ENCODE measurements at places on chromosomes 4 and X.

DNA sequence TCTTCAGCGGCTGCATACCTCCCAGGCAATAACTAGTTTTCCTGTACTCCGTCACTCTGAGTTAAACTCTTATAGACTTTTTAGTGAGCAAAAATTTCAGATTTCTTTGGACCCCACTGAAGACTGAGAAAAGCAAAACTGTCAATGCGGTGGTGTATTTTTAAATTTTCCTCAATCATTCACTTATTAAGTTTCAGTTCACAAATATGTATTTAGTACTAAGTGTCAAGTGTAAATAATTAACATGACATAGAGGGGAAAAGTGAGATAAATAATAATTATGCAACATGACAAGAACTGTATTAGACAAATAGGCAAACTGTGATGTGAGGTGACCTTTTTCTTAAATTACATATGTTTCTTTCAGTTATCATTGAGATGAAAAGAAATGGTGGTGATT lies 124.4 kb downstream of the NAF1 start:
- no peak for DNase-seq

GRCh38 chrX:136954930-136955329 lies 74.4 kb upstream of the RBMX start:
- no peak for DNase-seq

DNA sequence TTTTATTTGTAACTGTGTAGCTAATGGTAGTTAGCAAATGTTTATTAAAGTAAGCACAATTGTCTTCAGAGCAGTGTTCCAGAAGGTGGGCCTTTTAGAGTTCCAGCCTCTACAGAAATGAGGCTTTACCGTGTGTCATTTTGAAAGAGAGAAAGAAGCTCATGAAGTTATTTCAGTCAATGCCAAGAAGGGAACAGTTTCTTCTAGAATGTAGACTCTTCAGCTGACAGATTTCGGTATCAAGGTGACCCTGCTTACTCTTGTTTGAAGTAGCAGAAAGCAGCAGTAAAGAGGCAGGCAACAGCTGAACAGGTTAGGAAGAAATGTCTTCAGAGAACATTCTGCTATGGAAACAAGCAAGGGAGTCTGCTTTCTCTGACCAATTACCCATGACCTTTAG lies 93.6 kb downstream of the TASL start:
- no peak for DNase-seq

DNA sequence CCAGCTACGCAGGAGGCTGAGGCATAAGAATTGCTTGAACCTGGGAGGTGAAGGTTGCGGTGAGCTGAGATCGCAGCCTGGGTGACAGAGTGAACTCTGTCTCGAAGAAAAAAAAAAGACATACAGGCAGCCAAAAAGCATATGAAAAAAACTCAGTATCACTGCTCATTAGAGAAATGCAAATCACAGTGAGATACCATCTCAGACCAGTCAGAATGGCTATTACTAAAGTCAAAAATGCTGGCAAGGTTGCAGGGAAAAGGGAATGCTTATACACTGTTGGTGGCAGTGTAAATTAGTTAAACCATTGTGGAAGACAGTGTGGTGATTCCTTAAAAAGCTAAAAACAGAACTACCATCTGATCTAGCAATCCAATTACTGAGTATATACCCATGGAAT lies 123.1 kb downstream of the CHIC2 start:
- no peak for DNase-seq

DNA sequence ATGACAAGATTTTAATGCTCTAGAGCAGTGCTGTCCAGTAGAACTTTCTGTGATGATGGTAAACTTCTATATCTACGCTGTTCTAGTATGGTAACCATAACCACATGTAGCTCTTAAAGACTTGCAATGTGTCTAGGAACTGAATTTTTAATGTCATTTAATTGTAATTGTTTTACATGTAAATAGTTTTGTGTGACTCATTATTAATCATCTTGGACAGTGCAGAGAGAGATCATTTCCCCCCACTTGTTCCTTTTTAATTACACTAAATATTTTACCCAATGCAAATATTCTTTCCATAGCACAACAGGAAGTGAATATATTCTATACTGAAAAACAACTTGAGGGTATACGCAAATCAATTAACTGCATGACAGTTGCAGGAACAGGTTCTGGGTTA lies 5.8 kb downstream of the ATG4A start:
- no peak for DNase-seq

DNA sequence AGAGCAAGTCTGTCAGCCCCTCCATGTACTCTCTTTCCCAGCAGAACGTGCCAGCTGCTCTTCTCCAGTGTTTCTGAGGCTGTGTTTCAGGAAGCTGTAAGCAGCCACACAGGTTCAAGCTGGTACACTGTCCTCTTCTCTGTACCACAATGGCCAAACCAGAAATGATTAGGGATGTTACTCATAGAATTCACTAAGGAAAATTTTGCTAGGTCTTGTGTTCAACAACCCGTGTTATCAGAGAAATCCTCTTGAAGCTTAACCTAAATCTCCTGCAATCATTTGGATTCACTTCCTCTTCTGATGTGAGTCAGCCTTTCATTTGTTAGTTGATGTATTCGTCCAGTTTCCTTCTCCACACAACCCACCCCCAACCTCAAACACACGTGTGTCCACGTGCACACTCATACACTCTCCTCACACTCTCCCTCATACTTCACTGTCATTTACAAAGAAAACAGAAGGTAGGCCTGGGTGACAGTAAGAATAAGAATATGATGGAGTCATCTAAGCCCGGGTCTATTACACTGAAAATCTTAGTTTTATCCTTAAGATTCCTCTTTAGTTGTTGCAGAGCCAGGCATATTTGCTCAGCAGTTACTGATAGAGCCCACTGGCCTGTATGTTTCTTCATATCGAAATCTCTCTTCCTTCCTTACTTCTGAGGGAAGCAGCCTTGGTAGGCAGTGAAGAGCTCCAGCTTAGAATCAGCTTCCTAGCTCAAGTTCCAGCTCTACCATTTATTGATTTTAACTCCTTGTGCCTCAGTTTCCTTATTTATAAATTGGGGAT lies 63.4 kb downstream of the DCUN1D4 start:
- DNase-seq: no peak

DNA sequence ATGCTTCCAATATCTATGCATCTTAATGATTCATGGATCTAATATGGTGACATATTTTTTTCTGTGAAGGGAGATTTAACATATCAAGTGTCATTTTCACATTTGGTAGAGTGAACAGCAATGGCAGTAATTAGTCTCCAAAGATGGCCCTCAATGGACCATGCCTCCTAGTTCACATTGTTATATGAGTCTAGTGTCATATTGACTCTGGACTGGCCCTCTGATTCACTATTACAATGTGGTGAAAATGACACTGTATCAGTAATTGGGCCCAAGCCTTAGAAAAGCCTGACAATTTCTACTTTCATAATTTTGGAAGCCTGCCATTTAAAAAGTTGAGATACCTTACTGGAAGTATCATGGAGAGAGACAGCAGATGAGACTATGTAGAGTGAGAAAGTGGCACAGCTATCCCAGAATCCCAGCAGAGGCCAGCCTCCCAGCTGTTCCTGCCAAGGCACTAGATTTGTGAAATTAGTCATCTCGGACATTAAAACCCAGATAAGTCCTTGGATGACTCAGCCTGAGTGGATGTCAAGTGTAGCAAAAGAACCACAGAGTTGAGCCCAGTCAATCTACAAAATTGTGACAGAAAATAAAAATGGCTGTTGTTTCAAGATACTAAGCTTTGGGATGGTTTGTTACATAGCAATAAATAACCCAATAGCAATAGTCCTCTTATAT lies 68.4 kb downstream of the ARHGEF38 start:
- DNase-seq: no peak

DNA sequence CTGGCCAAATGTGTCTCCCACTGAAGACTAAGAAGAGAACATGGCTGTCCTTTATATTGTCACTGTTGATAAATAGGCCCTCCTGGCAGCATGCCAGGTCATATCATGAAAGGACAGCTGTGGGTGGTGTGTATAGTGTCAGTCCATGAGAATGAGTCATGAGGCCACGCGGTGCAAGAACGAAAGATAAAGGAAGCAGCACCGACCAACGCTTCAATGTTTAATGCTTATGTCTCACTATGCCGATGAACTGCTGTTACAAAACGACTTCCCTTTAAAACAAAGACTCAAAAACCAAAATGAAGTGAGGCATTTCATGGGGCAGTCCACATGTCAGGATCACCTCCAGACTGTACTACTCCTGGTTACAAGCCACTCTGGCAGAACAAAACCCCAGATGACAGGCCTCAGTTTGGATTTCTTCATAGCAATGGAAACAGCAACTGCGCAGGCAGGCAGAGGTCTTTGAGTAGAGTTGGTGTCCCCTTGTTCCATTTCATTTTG lies 5.2 kb upstream of the TCEANC start:
- DNase-seq: peak; percentile 58

- no peak for DNase-seq
Observed at GRCh38 chrX:78322863-78323262, 4.5 kb downstream of the CYSLTR1 start.

DNA sequence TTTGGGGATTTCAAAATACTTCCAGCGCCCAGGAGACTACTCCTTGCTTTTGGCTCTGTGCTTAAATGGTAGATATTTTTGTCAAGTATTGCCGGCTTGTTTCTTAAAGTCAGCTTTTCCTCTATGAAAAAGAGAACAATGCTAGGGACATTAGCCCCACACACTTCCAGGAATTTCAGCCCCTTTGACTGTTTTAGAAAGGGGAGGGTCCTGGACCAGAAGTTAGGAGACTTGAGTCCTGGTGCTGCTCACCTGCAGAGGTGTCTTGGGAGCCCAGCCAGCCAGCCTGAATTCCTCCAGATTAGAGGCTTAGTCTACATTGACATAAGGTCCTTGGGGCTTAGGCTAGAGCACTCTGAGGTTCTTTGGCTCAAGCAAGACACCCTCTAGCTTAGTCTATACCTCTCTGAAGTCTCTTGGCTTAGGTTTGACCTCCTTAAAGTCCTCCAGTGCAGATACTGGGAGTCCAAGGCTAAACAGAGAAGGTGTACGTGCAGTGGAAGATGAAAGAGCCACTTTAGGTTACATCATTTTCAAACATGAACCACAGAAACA lies 1.6 kb upstream of the SETD7 start:
- DNase-seq: no peak

- no peak for DNase-seq
Observed at GRCh38 chr4:23946299-23946698, 56.5 kb upstream of the PPARGC1A start.

- DNase-seq: peak; percentile 67
Observed at GRCh38 chr4:105551965-105552746, at the start of gene ARHGEF38. ARHGEF38 (plus strand) TSS chr4:105552620; CDS start chr4:105552766, 146 bp downstream.

DNA sequence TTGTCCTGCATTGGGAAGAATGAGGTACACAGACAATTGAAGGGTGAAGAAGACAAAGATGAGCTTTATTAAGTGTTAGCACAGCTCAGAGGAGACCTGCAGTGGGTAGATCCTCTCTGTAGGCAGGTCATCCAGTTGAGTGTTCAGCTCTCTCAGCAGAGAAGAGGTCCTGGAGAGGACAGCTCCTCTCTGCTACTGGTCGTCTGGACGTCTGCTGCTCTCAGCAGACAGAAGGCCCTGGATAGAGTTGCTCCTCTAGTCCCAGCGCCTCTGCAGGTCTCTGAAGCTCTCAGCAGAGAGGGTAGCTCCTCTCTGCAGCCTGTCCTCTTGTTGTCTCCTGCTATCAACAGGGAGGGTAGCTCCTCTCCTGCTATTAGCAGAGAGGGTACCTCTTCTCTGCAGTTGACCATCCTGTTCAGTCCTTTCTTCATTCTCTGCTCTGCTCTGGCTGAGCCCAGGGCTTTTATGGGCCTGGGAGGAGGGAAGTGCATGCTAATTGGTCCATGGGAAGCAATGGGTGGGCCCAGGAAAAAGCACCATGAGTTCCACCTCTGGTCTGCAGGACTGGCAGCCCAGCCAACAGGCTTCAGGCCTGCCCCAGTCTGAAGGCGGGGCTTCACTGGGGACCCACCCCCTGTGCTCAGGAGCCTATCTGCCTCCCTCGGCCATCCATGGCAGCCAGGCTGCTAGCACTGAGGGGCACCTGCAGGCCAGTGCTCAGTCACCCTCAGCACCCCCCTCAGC lies 54.1 kb upstream of the IBSP start:
- DNase-seq: no peak

- no peak for DNase-seq
Observed at GRCh38 chr4:42148425-42148824, 4.0 kb downstream of the BEND4 start.

DNA sequence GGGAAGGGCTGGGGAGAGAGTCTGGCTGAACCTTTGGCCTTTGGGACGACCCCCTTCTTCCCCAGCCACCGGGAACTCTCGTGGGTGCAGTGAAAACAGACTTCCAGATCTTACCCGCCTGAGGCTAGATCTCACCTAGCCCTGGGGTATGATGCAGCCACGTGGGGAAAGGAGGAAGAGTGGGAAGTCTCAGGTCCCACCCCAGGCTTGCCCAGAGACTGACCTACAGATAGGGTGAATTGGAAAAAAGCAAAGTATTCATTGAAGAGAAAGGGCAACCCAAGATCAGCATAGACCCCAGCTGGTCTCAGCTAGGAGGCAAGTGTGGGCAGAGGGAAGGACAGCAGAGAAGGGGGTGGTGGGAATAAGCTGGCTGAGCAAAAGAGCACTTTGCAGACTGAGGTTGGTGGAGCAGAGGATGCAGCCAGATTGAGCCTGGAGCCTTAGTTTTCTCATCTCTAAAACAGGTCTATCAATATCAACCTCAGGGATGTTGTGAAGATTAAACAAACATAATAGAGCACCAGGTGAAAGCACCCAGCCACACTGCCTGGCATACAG lies 4.2 kb upstream of the EFNB1 start:
- no peak for DNase-seq

Measured in upper lobe of right lung (tissue), 1 donor.